ENCODE measurements at places on chromosomes 12 and 14. TPM values are rescaled to one million over a fixed set of nuclear protein-coding genes. Genes with fewer than 3 reads are reported as not detected.

MED13L gene
- 20.1 TPM for polyA plus RNA-seq

OR4K13 gene
- polyA plus RNA-seq: not detected

TRMT61A gene
- polyA plus RNA-seq: 5.8 TPM

KCNMB4 gene
- polyA plus RNA-seq: 2.0 TPM

PPFIA2 gene
- 0.08 TPM for polyA plus RNA-seq

TMEM132C gene
- polyA plus RNA-seq: 1.2 TPM

SYNDIG1L gene
- 0.06 TPM for polyA plus RNA-seq

RNASE11 gene
- not detected for polyA plus RNA-seq

IL26 gene
- not detected for polyA plus RNA-seq

PPP1R1A gene
- 25.5 TPM for polyA plus RNA-seq

KLRK1 gene
- polyA plus RNA-seq: 0.69 TPM

FGF23 gene
- polyA plus RNA-seq: 0.04 TPM

ITGB7 gene
- polyA plus RNA-seq: 0.50 TPM
